ENCODE measurements at places on chromosomes 6 and 20.
A peak's percentile ranks its signal among the peaks of the same experiment; 100 is the strongest.

GRCh38 chr6:108757357-108757756 lies 90.9 kb upstream of the ARMC2 start:
- DNase-seq, result no peak

DNA sequence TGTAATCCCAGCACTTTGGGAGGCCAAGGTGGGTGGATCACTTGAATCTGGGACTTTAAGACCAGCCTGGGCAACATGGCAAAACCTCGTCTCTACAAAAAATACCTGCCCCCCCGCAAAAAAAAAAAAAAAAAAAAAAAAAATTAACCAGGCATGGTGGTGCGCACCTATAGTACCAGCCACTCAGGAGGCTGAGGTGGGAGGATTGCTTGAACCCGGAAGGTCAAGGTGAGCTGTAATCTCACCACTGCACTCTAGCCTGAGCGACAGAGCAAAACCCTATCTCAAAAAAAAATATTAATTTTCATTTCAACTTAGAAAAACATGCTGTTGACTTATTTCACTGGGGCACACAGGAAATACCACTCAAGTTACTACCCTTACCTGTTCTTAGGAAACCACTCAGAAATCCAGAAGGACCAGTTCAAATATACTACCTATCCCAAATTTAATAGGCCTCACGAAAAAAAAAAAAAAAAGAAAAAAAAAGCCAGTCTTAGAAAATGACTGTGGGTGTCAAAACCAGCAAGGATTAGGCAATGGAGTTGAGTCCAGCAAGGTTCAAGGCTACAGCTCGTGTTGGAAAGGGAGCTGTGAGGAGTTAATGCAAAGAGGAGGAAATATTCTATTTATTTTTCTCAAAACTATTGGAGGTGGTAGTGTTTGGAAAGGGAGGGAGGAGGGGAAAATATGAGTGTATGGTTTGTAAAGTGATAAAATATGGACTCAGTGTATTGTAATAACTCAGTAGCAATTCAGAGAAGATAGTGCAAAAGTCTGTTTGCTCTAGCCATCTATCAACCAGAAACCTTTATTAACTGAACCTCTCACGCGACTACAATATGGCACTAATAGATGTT lies 33.9 kb upstream of the PIM1 start:
- no peak for DNase-seq

- DNase-seq, result no peak
These were observed 372.6 kb downstream of the UTRN start for GRCh38 chr6:144657691-144658090.

DNA sequence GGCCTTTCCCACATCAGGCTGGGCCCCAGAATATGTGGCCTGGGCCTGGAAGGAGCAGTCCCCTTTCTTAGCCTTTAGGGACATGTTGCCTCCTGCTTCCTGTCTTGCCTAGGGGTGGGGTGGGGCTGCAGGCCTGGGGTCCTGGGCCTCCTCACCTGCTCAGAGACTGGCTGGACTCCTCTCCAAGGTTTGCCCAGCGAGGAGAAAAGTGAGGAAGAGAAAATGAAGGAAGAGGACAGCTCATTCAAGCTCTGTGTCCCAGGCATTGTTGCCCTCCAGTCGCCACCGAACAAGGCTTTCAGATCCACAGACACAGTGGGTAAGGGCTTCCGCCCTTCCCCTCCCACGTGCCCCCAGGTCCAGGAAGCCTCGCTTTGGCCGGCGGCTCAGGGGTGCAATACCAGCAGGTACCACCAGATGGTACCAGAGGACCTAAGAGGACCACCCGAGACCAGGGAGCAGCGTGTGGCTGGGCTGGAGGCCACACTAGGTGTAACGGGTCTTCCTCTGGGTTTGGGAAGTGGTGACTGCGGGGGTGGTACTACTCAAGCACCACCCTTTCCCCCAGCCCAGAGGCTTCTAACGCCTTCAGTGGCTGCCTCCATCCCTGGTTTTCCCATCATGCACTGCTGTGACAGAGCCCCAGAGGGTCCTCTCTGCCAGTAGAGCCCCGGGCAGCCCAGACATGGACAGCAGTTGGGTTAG lies 5.5 kb upstream of the BAK1 start:
- DNase-seq, result peak; percentile 58

GRCh38 chr20:35237486-35237885 lies 11.0 kb downstream of the MMP24 start:
- peak; percentile 76 for DNase-seq

- peak; percentile 68 for DNase-seq
These were observed 54.0 kb downstream of the TMEM242 start for GRCh38 chr6:157269261-157269794.

DNA sequence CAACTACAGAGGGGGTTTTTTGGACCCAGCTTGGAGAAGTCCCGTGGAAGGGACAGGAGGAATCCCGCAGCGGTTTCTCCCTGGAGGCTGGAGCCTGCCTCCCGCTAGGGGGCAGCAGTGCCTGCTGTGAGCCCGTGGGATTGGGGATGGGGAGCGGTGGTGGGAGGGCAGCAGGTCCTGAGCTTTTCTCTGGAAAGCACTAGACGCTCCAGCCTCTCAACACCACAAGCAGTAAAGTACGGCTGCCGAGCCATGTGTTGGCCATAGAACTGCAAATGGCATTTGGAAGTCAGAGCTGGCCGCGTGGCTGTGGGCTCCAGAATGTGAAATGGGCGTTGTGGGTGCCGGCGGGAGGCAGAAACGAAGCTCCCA lies 47.8 kb downstream of the GMPR start:
- peak; percentile 51 for DNase-seq

GRCh38 chr20:59148701-59149493 lies 14.7 kb upstream of the ZNF831 start:
- DNase-seq, result no peak
